RCC 7860 (cell line): ENCODE measurements at places on chromosomes 11 and 22.

DNA sequence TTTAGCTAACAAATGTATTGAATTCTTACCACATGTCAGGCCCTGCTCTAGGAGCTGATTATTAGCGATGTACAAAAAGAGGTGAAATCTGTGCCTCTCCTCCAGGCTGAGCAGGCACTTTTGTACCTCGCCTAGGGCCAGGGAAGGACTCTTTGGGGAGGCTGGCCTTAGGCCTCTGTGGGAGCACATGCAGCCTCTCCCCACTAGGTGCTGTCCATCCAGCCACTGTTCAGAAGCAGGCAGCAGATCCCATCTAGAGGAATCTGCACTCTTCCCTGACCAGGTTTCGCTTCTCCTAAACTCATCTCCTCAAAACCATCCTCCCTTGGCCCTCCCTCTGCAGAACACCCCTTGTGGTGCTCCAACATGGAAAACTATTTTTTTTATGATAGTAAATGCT lies 51.9 kb upstream of the WT1 start:
- no peak for DNase-seq

DNA sequence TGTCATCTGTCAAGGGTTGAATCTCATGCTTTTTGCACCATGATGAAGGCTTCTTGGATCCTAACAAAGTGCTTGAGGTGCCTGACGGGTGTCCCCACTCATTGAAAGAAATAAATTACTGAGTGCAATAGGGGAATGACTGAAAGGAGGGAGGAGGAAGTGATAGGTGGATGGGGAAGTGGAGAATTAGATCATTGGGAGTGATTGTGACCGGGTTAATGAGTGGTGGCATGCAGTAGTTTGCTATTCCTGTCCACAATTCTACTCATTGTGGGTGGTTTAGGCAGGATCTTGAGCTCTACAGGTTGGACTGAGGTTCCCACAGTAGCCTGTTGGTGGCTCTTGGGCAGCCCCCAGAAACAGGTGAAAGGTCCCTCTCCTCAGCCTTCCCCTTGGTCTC lies 44.3 kb downstream of the THAP12 start:
- no peak for DNase-seq

DNA sequence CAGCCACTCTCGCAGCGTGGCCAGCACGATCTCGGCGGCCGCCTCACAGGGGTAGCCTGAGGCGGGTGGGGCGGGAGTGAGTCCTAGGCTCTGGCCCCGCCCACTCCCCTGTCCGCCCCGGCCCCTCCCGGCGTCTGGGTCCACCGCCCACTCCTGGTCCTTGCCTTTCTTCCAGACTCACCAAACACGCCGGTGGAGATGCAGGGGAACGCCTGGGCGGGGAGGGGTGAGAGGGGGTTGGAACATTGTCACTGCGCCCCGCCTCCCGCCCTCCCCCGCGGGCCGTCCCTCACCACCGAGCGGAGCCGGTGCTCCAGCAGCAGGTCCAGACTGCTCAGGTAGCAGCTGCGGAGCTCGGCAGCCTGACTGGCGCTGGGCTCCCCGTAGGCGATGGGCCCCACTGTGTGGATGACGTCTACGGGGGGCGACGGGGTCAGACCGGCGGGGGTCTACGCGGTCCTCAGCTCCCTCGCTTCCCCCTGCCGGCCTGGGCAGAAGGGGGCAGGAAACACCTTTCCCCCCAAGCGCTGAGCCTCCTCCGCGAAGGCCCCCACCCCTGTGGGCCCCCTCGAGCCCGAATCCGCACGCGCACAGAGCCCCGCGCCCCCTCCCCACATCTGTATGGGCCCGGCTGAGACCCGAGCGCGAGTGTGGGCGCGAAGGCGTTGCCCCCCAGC lies 13.2 kb downstream of the OTUB1 start:
- DNase-seq = no peak

GRCh38 chr22:44965171-44965570 lies 44.6 kb downstream of the PHF21B start:
- DNase-seq = no peak

GRCh38 chr11:123188508-123189165 lies 6.4 kb downstream of the CLMP start:
- DNase-seq = peak; percentile 38

GRCh38 chr11:99349151-99349673 lies 328.5 kb downstream of the CNTN5 start:
- no peak for DNase-seq
